ENCODE measurements at places on chromosomes 7 and 10.

- peak; percentile 19 for DNase-seq
Measured at GRCh38 chr7:28182071-28182471, 1.5 kb upstream of the JAZF1 start.

DNA sequence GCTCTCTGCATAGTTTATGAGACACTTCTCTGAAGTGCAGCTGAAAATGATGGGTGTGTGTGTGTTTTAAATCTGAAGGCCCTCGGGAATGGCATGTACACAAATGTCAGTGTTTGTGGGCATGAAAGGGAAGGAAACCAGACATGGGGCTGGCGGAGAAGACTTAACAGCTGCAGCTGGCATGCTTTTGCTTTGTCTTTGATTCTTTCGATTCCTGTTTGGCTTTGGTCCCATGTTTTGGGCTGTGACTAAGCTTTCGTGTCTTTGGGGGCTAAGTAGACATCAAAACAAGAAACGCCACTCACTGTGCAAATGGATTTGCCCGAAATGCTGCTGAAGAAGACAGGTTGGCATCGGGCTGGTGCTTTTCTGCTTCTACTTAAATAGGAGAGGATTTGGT lies 179.3 kb downstream of the PFKFB3 start:
- no peak for DNase-seq

DNA sequence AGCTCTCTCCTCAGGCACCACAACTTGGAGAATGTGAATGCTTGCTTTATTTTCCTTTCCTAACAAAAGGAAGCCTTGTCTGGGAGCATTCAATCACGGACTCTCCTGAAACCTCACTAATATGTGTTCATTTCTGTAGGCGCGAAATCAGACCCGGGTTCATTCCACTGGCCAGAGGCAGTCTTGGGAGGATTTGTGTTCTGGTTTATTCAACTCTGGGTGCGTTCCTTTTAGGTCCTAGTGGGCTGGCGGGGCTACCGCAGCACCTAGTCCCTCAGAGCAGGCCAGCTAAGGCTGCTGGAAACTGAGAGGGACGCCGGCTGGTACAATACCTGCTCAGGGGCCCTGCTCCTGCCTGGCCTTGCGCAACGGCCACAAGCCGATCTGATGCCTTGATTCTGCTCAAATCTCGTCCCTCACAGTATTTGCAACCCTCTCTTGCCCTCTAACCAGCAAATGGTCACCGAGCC lies 7.5 kb downstream of the HOXA4 start:
- no peak for DNase-seq

GRCh38 chr7:43461349-43462024 lies 121.4 kb upstream of the STK17A start:
- no peak for DNase-seq

DNA sequence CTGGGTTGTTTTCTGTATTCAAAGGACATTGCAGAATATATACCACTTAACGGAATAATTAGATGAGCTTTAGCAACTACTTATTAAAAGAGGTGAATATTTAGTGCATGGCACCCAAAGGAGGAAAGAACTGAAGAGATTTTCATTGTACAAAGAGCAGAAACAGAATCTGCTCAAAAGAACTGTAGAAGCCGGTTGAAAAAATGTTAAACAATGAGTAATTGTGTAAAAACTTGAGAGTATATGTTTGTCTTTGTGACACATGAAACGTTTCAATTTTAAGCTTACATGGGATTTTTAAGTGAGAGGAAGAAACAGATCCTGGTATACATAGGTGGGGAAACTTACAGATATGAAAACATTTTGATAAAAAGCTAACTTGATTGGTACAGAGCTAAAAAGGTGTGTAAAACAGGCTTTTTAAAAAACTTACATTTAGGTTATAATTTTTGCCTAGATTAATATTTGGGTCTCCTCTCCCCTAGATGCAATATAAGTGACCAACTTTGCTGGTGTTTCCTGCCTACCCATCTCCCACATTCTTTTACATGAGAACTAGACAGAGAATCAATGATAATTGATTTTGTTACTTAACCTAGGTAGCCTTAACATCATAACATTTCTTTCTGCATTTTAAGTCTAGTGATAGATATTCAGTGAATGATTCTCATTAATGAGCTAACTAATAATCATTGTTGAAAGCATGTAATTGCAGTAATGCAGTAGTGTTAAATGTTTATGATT lies 6.8 kb downstream of the ARL5B start:
- no peak for DNase-seq

- no peak for DNase-seq
Measured at GRCh38 chr10:118870467-118871243, 115.9 kb upstream of the CACUL1 start.

- DNase-seq = no peak
Measured at GRCh38 chr7:55105952-55106351, 87.1 kb downstream of the EGFR start.

DNA sequence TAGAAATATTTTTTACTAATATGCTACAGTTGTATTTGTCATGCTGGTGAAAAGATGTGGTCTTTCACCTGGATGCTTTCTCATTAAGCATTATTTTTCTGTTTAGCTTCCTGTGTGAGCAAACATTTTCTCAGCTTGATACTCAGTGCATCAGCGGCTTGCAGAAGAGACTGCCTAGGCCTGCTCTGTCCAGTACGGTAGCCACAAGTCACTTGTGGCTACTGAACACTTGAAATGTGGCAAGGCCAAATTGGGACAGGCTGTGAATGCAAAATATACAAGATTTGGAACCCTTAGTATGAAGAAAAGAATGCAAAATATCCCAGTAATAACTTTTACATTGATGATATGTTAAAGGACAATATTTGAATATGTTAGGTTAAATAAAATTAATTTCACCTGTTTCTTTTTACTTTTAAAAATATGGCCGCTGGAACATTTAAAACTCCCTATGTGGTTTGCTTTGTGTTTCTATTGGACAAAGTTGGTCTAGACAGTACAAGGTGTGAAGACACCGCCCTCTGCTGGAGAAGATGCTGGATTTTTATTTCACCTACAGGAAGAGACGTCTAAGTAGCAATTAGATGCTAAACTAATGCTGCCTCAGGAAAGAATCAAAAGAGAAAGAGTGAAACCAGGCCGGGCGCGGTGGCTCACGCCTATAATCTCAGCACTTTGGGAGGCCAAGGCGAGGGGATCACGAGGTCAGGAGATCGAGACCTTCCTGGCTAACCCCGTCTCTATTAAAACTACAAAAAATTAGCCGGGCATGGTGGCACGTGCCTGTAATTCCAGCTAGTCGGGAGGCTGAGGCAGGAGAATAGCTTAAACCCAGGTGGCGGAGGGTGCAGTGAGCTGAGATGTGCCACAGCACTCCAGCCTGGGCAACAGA lies 5.3 kb downstream of the SRGN start:
- no peak for DNase-seq

DNA sequence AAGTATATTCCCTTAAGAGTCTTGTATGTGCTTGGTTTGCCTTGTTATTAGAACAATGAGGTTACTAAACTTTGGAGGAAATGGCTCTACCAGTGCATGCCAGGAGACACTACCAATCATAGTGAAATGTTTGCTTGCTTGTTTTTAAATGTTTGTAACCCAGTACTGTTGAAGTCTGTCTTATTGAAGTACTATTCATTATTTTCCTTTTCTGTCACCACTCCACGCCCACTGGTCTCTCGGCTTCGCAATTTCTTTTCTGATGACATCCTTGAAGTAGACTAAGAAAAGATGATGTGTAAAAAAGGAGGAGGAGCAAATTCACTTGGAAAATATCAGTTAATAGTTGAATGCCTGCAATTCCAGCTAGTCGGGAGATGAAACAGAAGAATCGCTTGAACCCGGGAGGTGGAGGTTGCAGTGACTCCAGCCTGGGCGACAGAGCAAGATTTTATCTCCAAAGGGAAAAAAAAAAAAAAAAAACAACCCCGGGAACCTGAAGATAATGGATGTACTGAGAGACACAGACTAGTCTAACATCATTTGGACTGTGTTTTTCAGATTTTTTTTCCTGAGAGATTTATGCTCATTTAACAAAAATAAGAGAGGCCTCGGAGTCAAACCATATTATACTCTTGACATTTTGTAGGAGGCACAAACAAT lies 959.4 kb downstream of the PCDH15 start:
- no peak for DNase-seq

DNA sequence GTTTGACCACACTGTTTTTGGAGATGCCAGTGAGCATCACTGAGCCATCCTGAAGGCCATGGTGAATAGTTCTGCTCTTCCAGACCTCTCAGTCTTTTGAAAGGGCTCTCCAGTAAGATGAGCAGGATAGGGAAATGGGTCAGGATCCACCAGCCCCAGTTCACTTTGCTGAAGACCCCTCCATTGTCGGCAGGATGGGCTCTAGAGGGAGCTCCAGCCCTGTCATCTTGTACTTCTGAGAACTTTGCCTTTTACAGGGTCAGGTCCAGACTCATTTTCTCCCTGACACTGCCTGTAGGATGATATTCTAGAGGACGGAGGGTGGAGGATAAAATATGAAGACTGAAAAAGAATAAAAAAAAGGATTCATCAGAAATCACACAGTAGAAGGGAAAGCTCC lies 13.1 kb downstream of the LHFPL3 start:
- DNase-seq = no peak

GRCh38 chr10:120650705-120651399 lies 193.8 kb downstream of the PLPP4 start:
- no peak for DNase-seq

DNA sequence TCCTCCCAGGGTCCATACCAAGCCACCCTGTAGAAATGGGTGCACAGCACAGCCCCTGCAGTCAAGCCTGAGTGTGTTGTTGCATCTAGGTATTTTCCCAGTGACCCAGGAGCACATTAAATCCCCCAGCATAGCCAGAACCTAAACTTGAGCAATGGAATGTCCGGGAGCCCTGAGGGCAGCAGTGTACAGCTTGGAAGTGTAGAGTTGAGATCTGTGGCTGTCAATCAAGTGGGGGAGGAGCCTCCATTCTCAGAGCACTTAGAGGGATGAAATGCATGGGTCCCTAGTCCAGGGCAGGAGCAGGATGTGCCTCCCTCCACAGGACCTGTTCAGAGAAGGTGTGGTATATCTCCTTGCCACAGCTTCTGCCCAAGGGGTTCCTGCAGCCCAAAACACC lies 885.1 kb downstream of the CCSER2 start:
- no peak for DNase-seq

- no peak for DNase-seq
Measured at GRCh38 chr10:111824128-111824527, 359.4 kb downstream of the GPAM start.

- DNase-seq = no peak
Measured at GRCh38 chr10:24465124-24465874, 256.4 kb downstream of the KIAA1217 start.

- DNase-seq = no peak
Measured at GRCh38 chr7:13850185-13850752, 139.2 kb downstream of the ETV1 start.

DNA sequence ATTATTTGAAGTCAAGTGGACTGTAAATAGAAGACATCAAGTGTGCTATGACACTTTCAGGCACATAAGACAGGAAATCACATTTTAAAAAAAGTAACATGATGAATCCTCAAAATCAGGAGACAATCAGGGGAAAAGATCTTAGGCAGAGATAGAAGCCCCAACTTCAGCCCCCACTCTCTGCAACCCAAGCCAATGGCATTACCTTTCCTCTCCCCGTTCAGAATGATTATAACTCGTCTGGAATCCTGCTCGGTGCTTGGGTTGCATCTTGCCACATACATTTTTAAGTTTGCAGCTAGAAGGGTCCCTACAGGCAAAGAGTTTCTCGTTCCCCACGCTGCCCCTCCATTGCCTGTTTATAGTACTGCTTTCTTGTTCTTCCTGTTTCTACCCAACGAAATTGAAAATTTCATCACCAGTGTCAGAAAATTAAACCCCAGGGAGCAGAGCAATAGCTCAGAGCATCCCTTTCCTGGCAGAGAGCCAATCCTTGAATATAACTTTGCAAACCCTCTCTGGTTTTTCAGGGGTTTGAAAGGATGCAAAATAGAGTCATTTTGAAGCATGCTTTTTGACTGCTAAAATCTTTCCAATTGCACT lies 260.5 kb upstream of the AOAH start:
- DNase-seq = no peak

GRCh38 chr7:19118636-19119371 lies 1.4 kb upstream of the TWIST1 start:
- no peak for DNase-seq

DNA sequence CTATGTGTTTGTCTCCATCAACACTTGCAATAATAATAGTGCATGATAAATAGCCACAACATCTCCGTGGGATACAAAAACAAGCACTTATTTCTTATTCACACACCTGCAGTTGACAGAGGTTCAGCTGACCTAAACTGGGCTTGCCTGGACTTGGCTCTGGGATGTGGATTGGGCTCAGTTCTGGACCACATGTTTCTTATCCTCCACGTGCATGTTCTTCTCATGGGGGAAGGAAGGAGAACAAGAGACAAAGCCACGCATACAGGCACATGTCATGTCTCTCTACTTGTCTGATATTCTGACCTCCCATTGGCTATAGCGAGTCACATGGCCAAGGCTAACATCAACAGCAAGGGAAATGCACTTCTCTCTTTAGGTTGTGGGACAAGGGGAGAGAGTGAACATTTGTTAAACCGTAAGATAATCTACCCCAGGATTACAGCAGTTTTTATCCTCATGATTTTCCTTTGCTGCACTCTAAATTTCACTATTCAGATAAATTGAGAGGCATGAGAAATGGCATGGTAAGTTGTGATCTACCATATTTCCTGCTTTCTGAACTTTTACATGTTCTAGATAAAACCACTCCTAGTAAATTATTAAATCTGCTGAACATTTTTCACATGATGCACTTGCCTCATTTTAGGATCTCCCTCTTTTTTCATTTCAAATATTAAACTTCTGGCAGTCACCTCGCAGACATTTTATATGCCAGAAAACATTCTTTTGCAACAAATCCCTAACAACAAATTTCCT lies 33.7 kb downstream of the CFAP58 start:
- DNase-seq = no peak

DNA sequence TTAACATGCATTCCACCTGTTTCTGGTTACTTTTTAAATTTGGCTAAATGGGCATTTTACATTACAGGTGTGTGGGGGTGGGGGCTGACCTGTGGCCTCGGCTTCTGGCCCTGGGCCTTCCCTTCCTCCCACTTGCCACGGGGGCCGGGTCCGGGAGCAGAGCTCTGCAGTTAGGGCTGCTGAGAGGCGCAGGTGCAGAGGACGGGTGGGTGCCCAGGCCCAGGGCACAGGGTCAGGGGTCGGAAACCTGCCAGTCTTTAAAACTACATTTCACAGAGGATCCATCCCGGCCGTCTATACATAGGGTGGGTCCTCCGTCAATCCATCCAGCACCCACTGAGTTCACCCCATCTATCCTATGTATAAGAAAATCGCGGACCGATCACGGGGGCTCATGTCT lies 106.5 kb upstream of the INSIG1 start:
- no peak for DNase-seq

DNA sequence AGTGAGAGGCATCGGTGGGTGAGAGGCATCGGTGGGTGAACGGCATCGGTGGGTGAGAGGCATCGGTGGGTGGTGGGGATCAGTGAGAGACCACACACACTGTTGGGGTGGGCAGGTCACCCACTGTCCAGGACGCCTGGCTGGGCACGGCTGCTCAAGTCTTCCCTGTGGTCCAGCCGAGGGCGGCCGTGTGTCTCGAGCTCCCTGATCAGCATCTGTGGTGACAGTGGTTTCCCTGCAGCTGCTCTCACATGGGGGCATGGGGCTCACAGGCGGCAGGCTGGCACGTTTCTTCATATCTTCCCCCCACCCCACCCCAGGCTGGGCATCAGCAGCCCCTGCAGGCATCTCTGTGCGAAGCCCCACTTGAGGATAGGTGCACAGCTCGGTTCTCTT lies 78.2 kb downstream of the NKX6-2 start:
- no peak for DNase-seq
